ENCODE measurements at places on chromosomes 5 and 9.
A peak's percentile ranks its signal among the peaks of the same experiment; 100 is the strongest.

DNA sequence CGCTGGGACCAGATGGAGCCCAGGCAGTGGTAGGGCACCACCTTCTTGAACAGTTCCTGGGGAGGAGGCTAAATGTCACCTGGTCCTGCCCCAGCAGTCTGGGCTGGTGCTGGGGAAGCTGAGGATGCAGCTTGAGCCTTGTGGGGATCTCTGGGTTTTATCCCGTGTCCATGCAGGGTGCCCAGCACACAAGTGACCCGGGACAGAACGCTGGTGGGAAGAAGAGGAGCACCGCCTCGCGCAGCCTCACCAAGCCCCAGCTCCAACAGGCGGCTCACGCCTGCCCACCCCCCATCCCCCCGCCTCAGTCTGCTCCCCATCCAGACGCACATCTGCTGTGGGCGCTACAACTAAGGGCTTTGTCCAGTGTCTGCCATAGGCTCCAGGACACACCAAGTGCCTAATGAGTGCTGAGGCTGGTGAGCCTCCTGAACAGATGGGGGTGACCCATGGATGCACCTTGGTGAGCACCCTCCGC is 13.8 kb downstream of the RALGDS start:
- ATAC-seq, result no peak

DNA sequence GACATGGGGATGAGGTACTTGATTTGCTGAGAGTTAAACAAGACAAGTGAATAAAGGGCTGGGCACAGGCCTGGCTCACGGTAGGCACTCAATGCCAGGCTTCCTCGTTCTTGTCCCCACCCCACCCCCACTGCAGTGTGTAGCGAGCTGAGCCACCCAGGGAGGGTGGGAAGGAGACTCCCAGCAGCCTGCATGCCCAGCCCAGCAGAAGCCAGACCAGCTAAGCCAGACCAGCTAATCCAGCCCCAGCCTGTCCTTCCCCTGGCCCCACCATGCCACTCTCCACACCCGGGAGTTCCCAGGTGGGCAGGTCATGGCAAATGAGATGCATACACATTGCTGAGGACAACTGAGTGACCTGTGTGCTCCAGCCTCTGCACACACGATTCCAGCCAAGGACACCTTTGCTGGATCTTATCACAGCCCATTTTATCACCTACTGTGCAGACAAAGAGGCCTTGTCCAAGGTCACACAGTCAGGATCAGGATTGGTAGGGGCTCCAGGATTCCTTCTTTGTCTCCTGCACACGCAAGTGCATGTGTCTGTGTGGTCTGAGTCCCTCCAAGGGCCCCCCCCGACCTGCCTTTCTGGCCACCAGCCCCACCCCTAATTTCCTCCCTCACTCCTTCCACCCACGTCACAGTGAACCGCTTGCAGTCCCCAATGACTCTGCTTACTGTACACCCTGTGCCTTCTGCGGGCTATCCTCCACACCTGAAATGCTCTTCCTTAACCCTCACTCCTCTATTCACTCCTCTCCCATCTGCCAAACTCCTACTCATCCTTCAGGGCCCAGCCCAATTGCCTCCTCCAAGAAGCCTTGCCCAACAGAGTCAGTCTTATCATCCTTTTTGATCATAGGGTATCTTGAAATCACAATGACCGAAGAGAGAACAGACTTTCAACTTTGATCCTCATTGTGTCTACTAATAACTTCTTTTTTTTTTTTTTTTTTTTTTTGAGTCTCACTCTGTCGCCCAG is 26.6 kb downstream of the DUSP1 start:
- ATAC-seq, result no peak

DNA sequence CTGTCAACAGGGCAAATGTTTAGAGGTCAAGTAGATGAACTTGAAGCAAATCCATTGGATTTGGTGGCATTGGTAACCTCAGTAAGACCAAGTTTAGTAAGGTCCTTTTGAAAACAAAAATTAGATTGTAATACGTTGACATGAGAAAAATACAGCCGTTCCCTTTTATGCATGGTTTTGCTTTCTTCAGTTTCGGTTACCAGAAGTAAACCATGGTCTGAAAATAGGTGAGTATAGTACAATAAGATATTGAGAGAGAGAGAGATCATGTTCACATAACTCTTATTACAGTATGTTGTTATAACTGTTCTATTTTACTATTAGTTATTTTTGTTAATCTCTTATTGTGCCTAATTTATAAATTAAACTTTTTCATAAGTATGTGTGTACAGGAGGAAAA is 156.6 kb upstream of the SLC12A2 start:
- no peak for ATAC-seq

DNA sequence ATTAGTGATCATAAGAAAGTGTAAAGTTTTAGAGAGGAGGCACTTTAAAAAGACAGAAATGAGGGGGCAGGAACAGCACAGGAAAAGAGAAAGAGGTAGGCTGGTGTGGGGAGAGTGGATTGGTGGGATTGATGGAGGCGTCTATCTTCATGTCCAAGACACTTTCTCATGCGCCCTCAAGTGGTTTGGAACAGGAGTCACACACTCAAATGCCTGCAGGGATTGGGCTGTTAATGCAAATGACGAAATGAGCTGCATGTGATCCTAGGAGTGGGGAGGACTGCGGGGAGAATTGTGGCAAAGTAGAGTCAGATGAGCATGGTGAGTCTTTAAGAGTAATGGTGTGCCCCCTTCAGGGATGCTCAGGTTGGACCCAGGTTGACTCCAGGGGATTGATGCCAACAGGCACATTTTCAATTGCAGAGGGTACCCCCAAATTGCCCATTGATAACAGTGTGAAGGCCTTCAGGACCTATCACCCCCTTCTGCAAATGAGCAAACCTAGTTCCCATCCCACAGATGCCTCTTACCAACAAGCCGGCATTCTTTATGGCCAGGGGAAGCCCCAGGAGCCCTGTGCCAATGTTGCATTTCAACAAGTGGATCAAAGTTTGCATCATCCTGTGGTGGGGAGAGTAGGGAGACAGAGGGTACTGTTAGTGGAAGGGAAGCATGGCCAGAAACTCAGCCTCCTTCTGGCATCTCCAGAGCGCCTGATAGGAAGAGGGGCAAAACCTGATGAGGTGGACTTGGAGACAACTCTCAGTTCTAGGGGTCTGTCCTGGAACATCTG is 5.3 kb downstream of the SLC36A3 start:
- ATAC-seq, result peak; percentile 96

- ATAC-seq, result peak; percentile 35
Observed at GRCh38 chr9:78235256-78235761, 566 bp upstream of the CEP78 start.

DNA sequence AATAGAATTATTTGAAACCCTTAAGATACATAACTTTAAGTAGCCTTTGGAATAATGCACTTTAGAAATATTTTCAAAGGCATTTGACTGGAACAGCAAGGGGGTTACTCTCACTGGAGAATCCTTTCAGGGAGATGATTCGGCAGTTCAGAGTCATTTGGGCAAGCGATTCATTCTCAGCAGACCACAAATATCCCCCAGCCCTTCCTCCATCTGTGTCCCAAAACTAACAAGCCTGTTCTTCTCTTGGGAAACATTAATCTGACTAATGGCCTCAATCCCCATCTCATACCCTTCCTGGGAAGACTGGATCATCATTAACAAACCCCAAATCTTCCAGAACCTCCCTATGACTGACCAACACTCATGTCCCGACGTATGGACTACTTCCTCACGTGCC is 65.8 kb upstream of the S1PR3 start:
- no peak for ATAC-seq

DNA sequence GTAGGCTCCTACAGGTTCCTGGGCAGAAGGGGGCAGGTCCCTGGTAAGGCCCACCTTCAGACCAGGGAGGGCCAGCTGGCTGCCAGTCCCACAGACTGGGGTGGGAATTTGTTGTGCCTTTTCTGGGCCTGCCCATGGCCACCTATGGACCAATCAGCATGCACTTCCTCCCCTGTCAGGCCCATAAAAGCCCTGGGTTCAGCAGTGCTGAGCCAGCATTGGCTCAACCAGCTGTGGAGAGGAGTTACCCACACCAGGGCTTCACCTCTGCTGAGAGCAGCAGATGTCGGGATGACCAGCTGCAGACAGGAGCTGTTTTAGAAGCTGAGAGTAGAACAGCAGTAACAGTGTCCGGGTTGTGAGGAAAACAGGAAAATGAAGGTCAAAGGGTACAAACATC is 373.4 kb upstream of the ACO1 start:
- ATAC-seq, result no peak

GRCh38 chr5:151345808-151346478 is 1.4 kb downstream of the SLC36A2 start:
- peak; percentile 32 for ATAC-seq

DNA sequence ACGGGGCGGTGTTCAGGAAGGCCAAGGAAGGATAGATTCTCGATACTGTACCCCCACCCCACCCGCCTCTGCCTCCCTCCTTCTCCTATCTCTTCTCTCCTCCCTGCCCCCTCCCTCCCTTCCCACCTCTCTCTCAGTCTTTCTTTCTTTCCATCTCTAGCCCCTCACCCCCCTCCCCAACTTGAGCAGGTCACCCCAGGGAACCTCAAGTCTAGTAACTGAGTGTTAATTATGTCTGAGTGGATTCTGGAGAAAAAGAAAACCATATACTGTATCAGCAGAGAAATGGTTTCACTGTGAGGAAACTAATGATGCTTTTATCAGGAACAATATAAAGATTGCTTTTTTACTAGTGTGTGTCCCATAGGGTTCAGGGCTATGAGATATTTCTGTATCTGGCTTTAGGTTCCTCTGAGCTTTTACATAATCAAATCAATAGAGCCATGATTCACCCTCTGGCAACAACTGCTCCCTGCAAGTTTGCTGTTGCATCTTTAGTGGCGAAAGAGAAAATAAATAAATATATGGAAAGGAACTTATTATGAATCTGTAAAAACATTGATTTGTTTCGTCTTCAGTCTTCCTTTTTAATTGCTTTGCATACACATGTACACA is 639.7 kb downstream of the CCDC171 start:
- ATAC-seq, result peak; percentile 66

DNA sequence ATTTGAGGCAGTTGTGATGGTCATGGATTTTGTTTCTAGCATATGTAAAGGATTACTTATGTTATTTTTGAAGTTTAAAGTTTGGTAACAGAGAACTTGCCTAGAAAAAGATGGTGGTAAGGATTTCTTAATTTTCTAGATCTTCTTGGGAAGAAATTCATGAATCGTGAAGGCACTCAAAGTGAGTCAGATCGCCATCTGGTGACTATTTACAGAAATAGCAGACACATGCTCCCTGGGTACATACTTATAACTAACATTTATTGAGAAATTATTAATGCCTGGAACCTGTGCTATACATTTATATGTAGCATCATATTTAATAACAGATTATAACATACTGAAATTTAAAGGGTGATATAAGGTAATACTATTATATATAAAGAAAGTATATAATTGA is 299.7 kb downstream of the IZUMO3 start:
- no peak for ATAC-seq

- ATAC-seq, result no peak
Observed at GRCh38 chr5:116666901-116667300, 92.3 kb upstream of the SEMA6A start.

- peak; percentile 77 for ATAC-seq
Observed at GRCh38 chr5:137264573-137264972, 234.6 kb downstream of the SPOCK1 start.

DNA sequence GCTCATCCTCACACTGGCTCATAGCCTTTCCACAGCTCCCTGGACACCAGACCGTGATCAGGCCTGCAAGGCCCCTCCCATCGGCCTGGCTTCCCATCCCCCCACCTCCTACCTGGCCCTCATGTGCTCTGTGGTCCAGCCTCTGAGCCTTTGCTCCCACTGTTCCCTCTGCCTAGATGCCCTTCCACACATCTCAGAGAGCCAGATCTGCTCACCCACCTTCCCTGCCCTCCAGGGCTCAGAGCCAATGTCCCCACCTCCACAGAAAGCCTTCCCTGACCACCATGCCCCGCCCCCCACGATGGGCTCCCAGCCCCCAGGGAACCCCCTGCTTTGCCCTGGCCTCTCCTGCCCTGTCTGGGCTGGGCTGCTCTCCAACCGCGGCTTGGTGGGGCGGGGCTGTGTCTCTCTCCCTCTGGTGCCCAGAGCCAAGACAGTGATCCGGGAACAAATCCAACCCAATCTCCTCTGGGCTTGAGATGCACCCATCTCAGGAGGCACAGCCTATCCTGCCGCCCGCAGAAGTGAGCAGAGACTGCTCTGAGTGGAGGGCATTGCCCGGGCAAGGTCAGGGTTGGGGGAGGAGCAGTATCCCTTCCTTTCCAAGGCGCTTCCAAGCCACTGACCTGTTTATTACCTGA is 1.6 kb downstream of the NINJ1 start:
- peak; percentile 43 for ATAC-seq

DNA sequence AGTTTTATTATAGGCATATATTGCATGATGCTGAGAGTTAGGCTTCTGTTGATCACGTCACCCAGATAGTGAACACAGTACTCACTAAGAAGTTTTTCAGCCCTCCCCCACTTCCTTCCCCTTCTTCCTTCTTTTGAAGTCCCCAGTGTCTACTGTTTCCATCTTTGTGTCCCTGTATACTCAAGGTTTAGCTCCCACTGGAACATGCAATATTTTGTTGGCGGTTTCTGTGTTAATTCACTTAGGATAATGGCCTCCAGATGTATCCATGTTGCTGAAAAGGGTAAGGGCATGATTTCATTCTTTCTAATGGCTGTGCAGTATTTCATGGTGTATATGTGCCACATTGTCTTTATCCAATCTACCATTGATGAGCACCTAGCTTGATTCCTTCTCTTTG is 764.3 kb downstream of the MTRR start:
- peak; percentile 43 for ATAC-seq

- ATAC-seq, result no peak
Observed at GRCh38 chr9:126556560-126557250, 57.0 kb upstream of the LMX1B start.

DNA sequence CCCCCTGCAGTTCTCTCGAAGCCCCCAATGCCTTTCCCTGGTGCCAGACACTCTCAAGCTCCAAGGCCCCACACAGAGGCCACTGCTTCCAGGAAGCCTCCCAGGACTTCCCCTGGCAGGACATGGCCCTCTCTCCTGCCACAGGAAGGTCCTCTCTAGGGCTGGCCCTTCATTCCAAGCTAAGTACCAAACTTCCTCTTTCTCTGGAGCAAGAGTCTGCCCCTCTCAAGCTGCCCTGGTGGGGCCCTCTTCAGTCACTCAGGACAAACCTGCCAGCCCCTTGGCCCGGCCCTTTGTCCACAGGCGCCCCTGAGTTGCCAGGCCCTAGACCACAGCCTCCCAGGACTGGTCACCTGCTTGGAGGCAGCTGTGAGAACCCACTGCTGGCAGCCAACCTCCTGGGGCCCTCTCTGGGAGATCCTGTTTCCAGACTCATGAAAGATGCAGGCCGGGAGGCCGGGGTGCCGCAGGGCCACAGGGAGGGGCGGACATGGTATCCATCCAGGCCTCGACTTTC is 6.6 kb downstream of the NINJ1 start:
- no peak for ATAC-seq

All from SK-N-SH treated with all-trans-retinoic acid at 6 μM for 48 hours (cell line).